Stimulated activated CD4-positive, alpha-beta T cell treated with anti-CD3 and anti-CD28 coated beads, Interleukin-15, amount 100 ng/mL, for 1 hour (primary cell): ENCODE measurements at places on chromosomes 5 and 9.

GRCh38 chr5:134435560-134435959 lies 23.9 kb upstream of the CDKN2AIPNL start:
- DNase-seq, result no peak

- no peak for DNase-seq
These were observed 719.6 kb upstream of the GRAMD2B start for GRCh38 chr5:125703616-125704015.

DNA sequence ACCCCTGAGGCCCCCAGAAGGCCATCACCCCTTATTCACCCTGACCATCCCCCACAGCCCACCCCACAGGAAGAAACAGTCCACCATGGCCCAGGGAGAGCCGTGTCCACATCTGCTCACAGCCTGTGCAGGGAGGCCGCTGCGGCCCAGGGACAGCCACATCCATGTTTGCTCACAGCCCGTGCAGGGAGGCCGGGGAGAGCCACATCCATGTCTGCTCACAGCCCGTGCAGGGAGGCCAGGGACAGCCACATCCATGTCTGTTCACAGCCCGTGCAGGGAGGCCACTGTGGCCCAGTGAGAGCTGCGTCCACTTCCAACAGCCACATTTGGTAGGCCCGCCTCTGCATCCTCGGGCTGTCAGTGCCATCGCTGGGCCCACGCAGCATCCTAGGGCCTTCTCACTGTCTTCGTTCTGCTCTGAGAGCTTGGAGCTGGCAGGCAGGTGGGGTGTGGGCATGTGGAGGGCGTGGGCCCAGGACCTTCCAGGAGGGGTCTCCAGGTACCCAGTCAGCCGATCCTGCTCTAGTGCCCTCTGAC lies 38.1 kb downstream of the LPCAT1 start:
- no peak for DNase-seq

GRCh38 chr9:134346151-134346550 lies 19.9 kb downstream of the RXRA start:
- no peak for DNase-seq

DNA sequence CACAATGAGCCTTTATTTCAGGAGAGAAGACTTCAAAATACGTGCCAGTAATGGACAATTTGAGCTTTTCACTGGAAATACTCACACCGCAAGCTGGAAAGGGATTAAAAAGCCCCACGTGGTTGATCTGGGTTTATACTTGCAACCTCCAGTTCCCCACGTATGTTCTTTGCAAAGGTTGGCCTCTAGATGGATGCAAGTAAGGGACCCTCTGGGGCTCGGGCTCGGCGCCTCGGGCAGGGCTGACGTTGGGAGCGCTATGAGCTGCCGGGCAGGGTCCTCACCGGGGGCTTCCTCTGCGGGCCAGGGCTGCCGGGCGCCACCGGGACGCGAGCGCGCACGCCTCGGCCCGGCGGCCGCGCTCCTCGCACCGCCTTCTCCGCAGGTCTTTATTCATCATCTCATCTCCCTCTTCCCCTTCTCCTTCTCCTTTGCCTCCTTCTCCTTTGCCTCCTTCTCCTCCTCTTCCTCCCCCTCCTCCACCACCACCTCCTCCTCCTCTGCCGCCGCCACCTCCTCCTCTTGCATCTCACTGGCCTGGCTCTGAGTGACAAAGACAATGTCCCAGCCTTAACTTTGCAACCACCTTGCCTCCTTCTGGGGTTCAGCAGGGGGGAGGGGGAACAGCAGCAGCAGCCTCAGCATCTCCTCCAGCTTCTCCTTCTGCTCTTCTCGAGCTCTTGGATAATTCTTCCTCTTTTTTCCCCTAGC lies 701 bp upstream of the ZNF462 start:
- DNase-seq, result no peak

- DNase-seq, result no peak
These were observed 249.5 kb downstream of the ISL1 start for GRCh38 chr5:51632793-51633192.

- DNase-seq, result no peak
These were observed 124.3 kb downstream of the ENC1 start for GRCh38 chr5:74516211-74516636.

- DNase-seq, result no peak
These were observed 401.1 kb upstream of the TRPC7 start for GRCh38 chr5:136766456-136766855.
